ENCODE measurements at places on chromosomes 6 and 20.

- DNase-seq: no peak
Measured at GRCh38 chr6:5261545-5262109, 314 bp downstream of the FARS2 start.

GRCh38 chr6:63509652-63510352 lies 62.5 kb upstream of the LOC128125822 start:
- no peak for DNase-seq

DNA sequence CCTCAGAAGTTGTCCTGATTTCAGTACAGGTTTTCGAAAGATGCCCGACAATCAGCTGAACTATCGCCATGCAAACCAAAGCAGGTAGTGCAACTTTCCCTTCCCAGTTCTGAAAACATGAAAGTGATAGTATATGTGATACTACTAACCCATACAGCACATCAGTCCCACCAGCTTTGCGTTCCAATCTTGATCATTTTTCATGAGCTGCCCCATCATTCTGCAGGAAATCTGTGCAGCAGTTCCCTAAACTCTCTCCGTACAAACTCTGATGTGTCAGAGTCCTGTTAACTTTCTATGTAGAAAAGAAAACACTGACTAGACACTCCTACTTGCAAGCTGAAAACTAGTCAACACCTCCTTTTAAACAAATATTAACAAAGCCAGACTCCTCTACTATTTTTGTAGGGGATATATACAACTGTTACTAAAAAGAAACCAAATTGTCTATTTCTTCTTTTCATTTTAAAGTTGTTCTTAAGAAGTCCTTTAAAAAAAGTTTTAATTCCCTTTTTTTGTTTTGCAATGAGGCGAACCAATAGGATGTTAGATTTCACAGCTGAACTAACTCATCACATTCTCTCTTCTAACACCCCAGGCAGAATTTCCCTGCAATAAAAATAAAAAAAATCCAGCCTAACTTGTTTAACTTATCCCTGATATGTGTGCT lies 99.6 kb upstream of the DST start:
- DNase-seq: no peak

DNA sequence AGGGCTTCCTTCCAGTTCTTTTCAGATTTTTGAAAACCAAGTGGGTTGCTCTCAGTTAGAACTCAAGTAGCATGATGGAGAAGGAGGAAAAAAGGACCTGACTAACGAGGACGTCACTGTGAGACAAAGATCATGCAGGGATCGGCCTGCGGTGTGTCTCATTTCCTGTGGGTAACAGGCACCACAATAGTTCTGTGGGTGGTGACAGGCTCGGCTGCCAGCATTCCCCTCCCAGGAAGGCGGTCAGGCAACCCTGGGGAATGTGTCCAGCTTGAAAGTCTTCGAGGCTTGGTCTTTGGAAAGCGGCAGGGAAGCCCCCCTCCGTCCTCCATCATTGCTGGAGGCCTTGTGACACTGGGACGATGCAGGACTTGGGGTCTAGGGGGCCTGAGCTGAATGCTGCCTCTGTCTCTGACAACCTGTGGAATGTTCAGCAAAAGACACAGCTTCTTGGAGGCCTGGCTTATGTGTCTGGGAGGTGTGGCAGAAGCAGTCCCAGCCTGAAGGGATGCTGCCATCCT lies 121.0 kb downstream of the BCAS1 start:
- peak; percentile 73 for DNase-seq

DNA sequence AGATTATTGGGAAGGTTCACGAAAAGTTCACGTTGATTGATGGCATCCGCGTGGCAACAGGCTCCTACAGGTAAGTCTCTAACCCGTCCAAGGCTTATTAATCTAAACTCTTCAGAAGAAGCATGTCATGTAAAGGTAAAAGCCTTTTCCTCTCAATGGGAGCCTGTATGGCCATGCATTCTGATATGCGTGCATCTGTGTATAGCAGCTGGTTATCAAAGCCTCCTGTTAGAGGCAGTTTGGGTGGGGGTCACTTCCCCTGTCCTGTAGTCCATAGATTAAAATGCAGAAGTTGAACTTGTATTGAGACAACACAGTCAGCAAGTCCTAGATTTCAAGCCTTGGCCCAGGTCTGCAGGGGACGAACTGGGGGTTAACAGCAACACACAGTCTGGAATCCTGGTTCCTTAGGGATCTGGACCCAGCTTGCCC lies 14.2 kb upstream of the DHX35 start:
- no peak for DNase-seq

DNA sequence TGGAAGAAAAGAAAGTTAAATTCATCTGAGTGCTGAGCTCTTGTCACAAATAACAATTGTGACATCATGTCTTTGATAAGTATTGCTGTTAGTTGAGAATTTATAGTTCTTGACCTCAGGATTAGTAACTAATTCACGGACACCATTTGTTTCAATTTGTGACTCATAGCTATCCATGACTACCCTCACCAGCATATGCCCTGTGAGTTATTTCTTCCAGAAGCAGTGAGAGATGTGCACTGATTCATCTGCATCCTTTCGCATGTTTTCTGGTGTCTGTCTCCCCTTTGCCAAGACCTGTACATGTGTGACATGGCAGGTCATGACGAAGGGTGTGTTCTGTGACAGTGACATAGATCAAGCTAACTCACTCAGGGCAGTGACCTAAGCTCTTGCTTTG lies 86.9 kb downstream of the SOBP start:
- no peak for DNase-seq

DNA sequence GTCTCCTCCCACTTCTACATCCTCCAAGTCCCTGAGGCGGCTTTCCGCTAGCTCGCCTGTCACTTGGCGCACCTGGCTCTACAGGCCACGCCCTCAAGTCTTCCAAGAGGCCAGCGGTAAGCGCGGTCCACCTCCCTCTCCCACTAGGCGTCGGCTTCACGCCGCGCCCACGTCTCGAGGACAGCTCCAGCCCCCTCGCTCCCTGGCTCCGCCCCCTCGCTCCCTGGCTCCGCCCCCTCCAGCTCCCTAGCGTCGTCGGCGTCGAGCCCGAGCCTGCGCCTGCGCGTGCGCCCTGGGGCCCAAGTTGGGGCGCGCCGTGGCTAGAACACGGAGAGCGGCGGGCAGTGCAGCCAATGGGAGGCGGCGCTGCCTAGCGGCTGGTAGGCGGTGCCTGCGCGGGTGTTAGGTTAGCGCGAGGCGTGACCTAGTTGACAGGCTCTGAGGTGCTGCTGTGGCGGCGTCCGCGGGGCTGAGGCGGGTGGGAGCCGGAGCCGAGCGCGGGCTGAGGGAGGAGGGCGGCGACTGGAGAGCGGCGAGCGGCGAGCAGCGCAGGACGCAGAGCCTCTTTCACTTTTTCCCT lies at the start of gene MACROD2:
TSS of gene MACROD2 (plus strand) at position 431 of the 580 bp plus-strand sequence.
- DNase-seq: peak; percentile 19

DNA sequence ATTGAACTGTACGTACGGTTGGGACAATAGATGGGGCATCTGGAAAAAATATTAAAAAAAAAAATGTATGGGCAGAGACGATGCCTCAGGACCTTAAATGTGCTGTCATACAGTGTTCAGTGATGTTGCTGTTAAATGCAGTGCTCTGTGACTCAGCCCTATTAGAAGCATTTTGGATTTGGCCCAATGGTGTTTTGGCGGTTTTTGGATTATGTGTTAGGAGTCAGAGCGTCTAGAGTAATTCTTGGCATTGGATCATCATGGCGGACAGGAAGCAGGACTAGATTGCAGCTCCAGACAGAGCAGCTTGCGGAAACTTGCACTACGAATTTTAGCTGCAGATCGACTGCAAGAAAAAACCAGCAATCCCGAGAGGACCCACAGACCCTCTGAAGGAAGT lies 280.0 kb downstream of the SOX4 start:
- DNase-seq: no peak

DNA sequence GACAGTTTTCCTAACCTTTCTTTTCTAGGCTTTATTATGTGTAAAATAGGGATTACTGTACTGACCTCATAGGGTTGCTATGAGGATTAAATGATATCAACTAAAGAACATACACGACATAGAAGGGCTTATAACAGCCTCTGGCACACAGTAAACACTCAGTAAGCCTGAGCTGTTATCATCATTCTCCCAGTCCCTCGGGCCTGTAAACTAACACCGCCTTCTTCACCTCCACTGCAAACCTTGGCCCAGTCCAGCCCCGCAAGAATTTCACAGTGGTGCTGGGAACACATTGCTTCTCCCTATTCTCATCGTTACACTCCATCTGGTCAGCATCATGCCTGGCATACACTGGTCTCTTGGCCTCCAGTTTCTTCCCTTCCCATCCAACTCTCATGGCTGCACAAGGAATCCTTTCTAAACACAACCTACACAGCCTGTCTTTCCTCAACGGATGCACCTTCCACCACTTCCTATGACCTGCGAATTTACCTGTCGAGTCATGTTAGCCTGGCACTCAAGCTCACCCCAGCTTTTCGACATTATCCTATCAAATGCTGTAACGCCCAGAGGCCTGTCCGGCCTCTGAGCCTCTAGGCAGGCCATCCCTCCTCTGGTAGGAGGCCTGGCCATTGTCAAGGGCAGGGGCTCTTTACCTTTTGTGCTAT lies 92.1 kb downstream of the FYN start:
- DNase-seq: no peak

DNA sequence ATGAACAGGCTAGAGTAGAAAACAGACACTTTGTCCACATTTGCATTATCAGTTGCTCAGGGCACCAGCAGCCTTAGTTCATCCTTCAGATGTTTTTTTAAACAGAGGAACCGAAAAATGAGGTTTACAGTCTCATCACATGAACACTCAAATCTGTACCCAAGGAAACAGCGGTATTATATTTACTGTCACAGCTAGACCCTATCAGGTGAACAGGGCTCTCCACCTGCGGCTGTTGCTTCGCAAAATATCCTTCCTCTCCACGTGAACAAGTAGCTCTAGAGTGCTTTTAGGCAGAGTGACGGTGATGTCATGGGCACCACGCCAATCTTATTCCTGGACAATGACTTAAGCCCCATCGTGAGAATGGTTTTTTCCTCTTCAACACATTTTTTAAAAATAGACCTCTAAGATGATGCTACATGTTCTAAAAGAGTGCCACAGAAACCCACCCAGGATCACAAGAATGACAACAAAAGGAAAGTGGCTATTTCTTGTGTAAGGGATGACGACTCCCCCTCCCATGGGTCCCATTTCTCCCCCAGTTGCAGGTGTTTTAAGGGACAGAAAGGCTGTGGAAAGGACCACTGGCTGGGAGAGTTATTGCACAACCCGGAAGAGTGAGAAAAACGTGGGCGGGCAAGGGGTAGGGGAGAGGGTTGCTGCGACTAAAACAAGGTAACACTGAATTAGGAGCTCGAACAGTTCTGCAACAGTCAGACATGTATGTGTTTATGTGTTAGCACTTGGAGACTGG lies 77.7 kb downstream of the EFHC1 start:
- no peak for DNase-seq

DNA sequence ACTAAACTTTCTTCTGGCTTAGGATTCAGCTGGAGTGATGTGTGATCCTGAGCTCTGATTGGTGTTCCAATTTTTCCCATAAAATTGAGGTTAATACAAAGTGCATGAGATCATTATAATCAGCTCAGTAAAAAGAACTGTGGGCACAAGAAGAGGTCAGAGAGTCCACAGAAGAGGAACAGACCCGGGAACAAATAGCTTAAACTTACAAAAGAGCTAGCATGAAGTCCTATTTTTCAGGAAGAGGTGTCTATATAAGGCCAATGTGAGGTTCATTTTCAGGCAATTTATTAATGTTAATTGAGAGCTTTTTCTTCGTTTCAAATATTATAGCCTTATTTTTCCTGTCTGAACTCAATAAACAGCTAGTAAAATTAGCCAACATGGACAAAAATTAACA lies 26.9 kb upstream of the STX11 start:
- no peak for DNase-seq

GRCh38 chr6:51559059-51559458 lies 528.4 kb downstream of the PKHD1 start:
- no peak for DNase-seq

DNA sequence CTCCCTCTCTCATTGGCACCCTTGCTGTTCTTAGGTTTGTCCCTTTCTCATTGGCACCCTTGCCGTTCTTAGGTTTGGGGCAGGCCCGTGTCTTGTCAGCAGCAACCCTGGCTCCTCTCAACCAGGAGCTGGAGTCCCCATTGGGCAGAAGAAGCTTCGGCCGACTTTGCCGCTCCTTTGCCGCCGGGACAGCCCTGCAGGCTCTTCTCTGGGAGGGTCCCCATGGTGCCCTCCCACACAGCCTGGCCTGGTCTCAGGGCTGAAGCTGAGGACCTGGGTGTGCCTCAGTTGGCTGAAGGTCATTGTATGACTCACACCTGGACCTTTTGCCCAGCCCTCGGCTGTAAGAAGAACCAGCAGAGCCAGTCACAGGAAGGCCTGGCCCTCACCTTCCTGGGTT lies 59.6 kb downstream of the PPP1R14C start:
- no peak for DNase-seq

DNA sequence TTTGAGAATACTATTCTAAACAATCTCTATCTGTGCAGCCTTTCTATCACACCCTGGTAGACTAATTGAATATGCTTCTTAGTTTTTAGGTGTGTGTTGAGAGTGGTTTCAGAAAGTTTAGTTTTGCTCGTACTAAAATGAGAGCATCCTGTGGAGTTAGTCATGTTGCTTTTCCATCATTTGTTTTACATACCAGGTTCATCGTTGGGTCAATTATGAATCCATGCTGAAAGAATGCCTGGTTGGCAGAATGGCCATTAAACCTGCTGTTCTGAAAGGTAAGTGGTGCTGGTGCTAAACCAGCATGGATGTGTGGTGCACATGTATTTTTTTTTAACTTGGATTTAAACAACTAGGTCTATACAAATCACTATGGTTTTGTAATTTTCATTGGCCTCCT lies 49.3 kb downstream of the CYB5R4 start:
- DNase-seq: no peak

GRCh38 chr6:98525860-98526259 lies 308.5 kb upstream of the POU3F2 start:
- DNase-seq: no peak

DNA sequence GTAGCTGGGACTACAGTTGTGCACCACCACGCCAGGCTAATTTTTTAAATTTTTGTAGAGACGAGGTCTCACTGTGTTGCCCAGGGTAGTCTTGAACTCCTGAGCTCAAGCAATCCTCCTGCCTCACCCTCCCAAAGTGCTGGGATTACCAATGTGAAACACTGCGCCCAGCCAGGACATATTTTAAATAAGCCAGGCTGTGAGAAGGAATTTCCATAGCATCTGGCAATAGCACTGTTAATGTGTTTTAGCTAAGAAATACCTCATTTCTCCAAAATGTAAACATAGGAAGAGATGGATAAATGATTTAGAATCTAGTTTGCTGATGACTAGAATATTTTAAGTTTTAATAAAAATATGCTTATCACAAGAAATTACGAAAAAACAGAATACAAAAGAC lies 27.0 kb upstream of the SLA2 start:
- no peak for DNase-seq

GRCh38 chr6:34447910-34448309 lies 18.0 kb upstream of the PACSIN1 start:
- DNase-seq: no peak

- no peak for DNase-seq
Measured at GRCh38 chr6:92337571-92337970, 1081.8 kb downstream of the EPHA7 start.

- no peak for DNase-seq
Measured at GRCh38 chr20:2706688-2707352, 14.2 kb downstream of the EBF4 start.
